ENCODE measurements at places on chromosomes 4 and X. TPM values are rescaled to one million over a fixed set of nuclear protein-coding genes. Genes with fewer than 3 reads are reported as not detected.

GRCh38 chr4:168803732-168804131 lies 206.3 kb downstream of the CBR4 start:
- DNase-seq = no peak

GRCh38 chr4:169621731-169622492 lies 1.5 kb downstream of the CLCN3 start:
- DNase-seq = no peak

DNA sequence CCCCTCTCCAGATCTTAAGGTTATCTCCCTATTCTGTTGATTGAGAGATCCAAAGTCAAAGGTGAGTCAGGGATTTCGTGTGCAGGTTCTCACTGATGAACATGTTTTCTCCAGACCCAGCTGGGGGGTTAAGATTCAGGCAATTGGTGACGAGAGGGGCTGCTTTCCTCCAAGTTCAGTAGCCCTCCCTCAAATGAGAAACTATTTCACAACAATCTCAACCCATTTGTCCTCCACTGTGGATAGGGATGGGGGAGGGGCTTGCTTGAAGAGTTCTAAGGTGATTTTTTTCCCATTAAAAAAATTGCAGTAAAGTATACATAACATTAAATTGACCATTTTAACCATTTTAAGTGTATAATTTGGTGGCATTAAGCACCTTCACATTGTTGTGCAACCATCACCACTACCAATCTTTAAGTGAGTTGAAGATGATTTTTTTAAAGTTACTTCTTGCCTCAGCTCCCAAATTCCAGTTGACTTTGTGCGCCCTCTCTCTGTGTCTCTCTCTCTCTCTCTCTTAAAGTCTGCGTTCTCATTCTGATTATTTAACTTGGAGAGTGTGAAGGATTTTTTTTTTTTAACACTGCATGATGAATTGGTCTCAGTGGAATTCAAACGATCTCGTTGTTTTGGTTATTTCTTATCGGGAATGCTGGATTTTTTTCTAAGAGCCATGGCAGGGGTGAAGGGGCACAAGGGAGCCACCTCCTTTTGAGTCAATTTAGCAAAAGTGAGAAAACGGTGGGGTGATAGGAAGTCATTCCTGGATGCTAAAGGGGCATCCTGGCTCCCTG lies 175.9 kb downstream of the SHROOM3 start:
- no peak for DNase-seq

DNA sequence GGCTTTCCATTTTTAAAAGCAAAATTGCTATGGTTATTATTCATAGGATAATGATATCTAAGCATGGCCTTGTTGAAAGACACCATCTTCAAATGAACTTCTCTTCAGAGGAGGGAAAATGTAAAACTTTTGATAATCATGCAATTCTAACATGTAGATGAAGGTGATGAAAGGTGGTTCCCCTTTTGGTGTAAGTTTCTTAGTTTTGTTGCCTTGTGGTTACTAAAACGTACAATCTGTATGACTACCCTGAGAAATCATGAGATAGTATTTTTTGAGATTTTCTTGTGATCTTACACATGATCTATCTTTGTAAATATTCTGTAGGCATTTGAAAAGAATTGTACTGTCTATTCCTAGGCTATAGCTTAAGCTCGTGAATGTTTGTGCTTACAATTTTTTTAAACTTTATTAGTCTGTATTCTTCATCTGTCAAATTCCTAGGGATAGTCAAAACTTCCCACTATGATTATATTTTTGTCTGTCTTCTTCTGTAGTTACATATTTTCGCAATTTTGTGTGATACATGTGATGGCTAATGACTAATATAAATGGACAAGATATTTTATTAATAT lies 47.5 kb downstream of the PTPN13 start:
- no peak for DNase-seq

GRCh38 chr4:36854554-36854953 lies 390.0 kb upstream of the NWD2 start:
- no peak for DNase-seq

DNA sequence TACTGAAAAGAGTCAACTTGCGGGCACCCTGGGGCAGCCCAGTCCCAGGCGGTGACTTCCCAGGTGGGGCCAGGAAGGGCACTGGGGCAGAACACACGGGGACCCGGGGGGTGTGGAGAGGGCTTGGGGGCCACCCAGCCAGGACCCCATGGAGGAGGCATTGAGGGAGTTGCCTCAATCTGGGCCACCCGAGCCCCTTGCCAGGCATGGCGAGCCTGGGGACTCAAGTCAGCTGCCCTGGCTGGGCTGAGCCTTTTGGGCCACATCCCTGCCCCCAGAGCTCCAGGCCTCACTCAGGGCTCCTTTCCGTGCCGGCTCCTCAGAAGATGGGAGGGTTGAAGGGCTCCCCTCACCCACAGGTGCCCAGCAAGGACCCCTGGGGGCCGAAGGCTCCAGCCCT lies 6.6 kb upstream of the CPLX1 start:
- DNase-seq = no peak

GRCh38 chrX:32530802-32531403 lies 680.4 kb downstream of the DMD start:
- no peak for DNase-seq

DNA sequence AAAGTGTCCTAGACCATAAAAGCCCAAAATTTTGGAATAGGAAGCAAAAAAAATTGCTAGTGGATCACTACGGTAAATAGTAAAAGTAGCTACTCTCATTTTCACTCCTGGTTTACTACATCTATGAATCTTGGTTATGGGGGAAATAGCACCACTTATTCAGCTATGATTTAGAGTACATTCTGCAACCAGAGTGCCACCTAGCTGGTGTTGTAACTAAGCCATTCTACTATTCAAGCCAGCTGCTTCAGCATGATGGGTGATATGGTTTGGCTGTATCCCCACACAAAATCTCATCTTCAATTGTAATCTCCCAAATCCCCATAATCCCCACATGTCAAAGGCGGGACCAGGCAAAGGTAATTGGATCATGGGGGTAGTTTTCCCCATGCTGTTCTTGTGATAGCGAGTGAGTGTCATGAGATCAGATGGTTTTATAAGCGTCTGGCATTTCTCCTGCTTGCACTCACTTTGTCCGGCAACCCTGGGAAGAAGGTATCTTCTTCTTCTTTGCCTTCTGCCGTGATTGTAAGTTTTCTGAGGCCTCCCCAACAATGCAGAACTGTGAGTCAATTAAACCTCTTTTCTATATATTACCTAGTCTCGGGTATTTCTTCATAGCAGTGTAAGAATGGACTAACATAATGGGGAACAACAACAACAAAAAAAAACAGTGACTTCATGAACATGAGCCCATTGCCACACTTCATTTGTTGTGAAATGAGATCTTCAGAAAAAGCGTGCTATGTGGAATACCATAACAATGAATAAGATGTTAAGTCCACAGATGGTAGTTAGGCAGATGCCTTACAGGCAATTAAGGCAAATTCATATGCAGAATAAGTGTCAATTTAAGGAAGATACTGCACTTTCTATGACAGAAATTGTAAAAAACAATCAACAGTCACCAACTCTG lies 280.1 kb downstream of the PABPC4L start:
- DNase-seq = no peak

Gene GAGE12J
- not detected for total RNA-seq

Gene FAM3A
- total RNA-seq = 9.8 TPM

Gene BEX5
- 55.4 TPM for total RNA-seq

Gene SYP
- 151 TPM for total RNA-seq

Gene BTC
- total RNA-seq = not detected

Gene GPR143
- 0.82 TPM for total RNA-seq

Gene RADX
- 9.4 TPM for total RNA-seq

Gene TNMD
- not detected for total RNA-seq
